Keratinocyte (primary cell): ENCODE measurements at places on chromosomes 12 and 14. TPM values are rescaled to one million over a fixed set of nuclear protein-coding genes. Genes with fewer than 3 reads are reported as not detected.

GRCh38 chr14:39974036-39974435 is 541.8 kb upstream of the FBXO33 start:
- DNase-seq: no peak

DNA sequence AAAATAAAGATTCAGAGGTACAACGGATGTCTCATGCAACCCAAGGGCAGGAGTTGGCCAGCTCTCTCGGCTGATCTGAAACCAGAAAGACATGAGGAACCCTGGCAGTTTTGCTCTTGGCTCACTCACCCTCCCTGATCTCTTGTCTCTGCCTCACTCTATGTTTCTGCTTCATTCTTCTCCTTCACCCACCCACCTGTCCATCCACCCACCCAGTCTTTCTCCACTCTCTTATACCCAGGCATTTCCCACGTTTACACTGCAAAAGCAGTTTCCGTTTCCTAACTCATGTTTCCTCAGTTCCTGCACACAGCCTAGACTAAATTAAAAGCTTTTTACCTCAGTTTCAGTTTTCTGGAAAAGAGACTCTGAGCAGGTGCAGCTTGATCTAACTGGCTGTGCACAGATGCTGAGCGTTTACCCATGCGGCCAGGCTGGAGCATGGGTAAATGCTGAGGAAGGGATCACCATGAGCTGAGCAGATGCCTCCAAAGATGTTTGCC is 157.6 kb downstream of the PRKCH start:
- DNase-seq: no peak

The ADAM21 gene
- polyA plus RNA-seq: 0.69 to 1.2 TPM (median 0.77 TPM) in 3 replicates

GRCh38 chr12:75705749-75706711 is 194.6 kb upstream of the KRR1 start:
- DNase-seq: no peak

DNA sequence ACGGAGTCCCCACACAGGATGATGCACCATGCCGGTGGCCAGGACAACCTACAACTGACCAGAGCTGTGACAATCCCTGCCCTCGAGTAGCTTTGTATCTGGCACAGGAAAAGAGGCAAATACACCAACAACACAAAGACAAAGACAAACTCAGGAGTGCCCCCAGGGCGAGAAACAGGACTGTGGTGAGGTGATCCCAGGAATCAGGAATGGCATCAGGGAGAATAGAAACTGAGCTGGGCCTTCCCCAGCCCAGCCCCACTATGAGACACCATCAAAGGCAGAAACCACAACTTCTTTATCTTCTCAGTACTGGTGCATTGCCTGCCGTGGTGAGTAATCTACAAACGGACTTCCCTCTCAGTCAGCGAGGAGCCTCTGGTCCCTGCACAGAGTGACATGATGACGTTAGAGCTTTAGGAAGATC is 157.7 kb downstream of the TTC7B start:
- DNase-seq: no peak

- no peak for DNase-seq
These were observed 59.2 kb downstream of the CCNK start for GRCh38 chr14:99540196-99541032.

DNA sequence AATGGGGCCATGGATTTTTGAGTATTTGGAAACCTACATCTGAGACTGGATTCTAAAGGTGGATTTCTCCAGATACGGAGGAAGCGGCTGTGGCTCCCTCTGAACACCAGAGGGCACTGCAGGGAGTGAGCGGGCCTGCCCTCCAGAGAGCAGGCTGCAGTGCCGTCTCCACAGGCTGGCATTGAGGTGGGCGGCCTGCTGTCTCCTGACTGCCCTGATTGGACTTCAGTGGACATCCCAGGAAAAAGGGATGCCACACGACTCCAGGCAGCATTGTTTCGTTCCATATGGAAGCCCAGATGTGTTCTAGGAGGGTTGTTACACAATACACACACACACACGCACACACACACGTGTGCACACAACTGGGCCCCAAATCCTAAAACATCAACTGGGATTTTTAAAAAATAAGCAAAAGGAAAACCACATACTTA is 20.9 kb upstream of the ANO2 start:
- no peak for DNase-seq

The AQP2 gene
- not detected in 3 replicates for polyA plus RNA-seq

The PLD4 gene
- 0.01 TPM in 1 of 3 replicates, not detected in the others for polyA plus RNA-seq

GRCh38 chr12:67877727-67878126 is 111.5 kb upstream of the IFNG-AS1 start:
- no peak for DNase-seq

GRCh38 chr12:94954029-94954685 is 49.3 kb downstream of the NDUFA12 start:
- DNase-seq: peak; percentile 82

GRCh38 chr14:70779667-70780066 is 29.6 kb downstream of the MAP3K9 start:
- no peak for DNase-seq

- DNase-seq: no peak
These were observed 120.5 kb downstream of the KCNMB4 start for GRCh38 chr12:70486588-70486987.

- DNase-seq: no peak
These were observed 96.8 kb downstream of the MYRFL start for GRCh38 chr12:69921831-69922230.

The IFNG gene
- polyA plus RNA-seq: not detected in 3 replicates

DNA sequence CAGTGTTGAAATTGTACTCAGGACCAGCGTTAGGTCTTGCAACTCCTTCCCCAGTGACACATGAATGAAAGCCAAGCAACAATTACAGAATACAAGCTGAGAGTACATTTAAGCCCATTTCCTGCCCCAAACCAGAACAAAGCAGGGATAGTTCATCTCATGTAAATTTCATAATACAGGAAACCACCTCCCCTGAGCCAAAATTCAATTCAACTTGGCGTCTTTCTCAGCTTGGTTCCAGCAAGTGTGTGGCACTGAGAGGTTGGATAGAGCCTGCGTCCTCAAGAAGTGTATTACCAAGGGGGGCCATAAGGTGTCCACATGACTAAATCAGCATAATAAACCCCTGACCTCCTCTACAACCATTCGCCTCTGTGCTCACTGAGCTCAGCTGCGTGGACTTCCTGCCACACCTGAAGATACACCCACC is 278.9 kb upstream of the CRY1 start:
- no peak for DNase-seq

GRCh38 chr12:62116986-62117385 is 143.2 kb upstream of the USP15 start:
- no peak for DNase-seq

DNA sequence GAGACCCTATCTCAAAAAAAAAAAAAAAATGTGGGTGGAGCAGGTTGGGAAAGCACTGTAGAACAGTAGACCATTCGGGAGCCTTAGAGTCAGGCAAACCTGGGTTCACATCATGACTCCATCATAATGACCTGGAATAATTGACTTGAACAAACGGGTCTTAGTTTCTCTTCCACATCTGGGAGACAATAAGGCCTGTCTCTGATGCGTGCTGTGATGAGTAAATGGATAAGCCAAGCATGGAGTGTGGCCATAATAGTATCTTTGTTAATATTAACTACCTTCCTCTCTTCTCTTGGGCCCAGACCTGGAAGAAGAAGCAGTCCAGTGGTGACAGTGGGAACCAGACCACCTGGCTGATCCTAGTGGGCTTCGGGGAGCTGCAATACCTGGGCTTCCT is 54.5 kb downstream of the KANSL2 start:
- DNase-seq: no peak

DNA sequence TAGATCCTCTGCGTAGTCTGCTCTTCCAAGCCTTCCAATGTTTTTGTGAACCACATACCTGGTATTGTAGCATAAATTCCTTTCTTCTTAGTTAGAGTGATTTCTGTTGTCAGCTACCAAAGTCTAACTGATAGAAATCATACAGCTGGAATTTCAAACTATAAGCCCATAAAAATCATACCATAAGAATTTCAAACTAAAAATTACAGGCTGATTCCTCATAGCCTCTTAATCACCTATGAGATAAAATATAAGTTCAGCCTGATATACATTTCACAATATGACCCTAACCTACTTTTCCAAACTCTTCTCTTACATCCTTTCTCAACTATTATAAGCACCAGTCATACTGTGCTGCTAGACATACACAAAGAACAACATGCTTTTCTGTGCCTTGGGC is 64.8 kb downstream of the PTHLH start:
- DNase-seq: peak; percentile 17

- no peak for DNase-seq
These were observed 7.9 kb upstream of the ITFG2 start for GRCh38 chr12:2804393-2805142.

- no peak for DNase-seq
These were observed 242.1 kb downstream of the BCL11B start for GRCh38 chr14:99029916-99030305.

The RHEBL1 gene
- 0.31 to 0.63 TPM (median 0.51 TPM) in 3 replicates for polyA plus RNA-seq

DNA sequence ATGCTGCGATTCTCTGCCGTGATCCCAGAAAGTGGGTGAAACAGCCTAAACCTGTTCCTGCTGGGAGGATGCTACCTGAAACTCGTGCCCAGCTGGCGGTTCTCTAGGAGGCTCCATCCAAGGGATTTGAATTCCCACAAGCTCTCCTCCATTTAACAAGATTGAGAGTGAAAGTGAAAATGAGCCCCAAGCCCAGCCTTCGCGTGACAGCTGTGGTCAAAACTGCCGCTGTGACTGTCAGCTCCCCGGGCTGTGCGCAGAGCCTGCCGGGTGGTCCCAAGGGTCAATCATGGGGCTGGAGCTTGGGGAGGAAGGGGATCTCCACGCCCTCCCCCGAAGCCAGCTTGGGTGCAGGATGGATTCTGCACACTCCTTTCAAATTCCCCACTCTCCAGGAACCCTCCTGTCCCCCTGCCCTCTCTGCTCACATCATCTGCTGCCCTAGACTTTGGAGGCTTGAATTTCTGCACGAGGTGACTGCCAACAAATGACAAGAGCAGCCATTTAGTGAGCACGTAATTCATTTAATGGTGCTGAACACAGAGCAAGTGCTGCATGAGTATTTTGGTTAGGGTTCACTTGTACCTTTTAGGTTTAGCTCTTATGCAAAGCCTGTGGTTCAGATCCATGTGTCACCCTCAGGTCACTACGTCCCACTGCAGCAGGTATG is 5.3 kb downstream of the ASB2 start:
- DNase-seq: no peak

The KCNJ8 gene
- polyA plus RNA-seq: not detected in 3 replicates

DNA sequence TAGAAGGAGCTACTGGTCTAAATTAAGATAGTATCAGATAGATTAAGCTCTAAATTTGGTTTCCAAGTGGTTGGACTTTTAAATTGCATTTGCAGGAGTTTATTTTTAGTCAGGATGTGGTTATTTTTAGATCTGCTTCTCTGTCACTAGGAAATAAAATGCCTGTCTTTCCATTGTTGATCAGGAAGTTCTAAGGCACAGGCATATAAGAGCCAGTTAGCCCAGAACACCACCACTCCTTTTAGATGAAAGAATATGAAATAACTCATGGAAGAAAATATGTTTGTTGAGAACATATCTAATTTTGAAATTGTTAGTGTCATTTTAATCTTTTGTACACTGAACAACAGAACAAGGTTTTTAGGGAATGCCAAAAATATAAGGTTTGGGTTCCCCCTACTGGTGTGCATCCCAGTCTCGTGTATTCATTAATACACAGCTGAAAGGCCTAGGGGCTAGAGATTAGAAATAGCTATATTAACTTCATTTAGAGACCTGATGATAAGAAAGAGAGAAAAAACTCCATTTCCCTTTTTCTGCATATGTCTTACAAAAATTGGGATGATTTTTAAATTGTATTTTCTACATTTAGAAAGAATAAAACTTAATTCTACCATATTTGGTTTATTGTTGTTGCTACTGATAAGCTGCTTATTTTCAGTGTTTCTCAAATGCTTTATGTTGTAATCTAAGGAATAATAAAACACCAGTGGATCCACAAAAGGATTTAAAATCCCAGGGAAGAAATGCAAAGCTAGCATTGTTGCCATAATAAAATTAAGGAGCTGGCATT is 67.2 kb downstream of the RIC8B start:
- DNase-seq: no peak

DNA sequence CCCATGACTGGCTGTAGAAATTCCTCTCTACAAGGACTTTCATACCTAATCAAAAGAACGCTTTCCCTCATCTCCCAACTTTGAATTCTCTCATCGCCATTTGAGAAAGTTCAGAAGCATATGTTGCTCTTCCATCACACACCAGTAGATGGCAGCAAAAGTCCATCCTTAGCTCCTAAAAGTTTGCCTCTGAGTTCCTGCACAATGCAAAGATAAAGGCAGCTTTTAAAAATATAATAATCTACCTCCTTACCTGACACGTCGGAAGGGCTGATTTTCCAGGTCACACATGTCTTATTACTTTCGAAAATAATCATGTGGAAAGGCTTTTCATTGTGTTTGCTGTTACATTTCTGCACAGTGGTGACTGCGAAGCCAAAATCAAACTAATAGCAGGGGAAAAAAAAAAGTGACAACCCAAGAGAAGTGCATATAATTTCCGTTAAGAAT is 456.7 kb upstream of the SEL1L start:
- no peak for DNase-seq

- DNase-seq: no peak
These were observed 205.2 kb downstream of the CACNA1C start for GRCh38 chr12:2258025-2258424.
